Trophoblast cell (in vitro differentiated cells and primary cell): ENCODE measurements at places on chromosomes 1 and 21.

GRCh38 chr1:205700865-205701401, 20.6 kb upstream of the SLC45A3 start:
- no peak for DNase-seq

- no peak for DNase-seq
These were observed 11.9 kb upstream of the MRPL55 start for GRCh38 chr1:228120857-228121489.

DNA sequence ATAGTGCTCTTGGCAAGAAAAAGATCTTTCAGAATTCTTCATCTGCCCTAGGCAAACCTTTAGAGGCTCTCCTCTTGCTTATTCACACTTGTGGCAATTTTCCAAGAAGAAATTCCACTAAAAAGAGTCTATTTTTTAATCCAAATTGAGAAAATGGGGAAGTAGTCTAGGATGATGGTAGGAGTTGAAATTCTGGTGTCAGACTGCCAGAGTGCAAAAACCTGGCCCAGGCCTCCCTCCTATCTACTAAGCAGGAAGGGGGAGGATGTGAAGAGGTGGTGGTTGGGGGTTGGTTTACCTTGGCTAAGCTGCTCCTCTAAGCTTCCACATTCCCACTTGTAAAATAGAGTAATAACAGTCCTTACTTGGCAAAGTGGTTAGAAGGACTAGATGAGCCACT, 120.6 kb upstream of the KCNJ15 start:
- no peak for DNase-seq

DNA sequence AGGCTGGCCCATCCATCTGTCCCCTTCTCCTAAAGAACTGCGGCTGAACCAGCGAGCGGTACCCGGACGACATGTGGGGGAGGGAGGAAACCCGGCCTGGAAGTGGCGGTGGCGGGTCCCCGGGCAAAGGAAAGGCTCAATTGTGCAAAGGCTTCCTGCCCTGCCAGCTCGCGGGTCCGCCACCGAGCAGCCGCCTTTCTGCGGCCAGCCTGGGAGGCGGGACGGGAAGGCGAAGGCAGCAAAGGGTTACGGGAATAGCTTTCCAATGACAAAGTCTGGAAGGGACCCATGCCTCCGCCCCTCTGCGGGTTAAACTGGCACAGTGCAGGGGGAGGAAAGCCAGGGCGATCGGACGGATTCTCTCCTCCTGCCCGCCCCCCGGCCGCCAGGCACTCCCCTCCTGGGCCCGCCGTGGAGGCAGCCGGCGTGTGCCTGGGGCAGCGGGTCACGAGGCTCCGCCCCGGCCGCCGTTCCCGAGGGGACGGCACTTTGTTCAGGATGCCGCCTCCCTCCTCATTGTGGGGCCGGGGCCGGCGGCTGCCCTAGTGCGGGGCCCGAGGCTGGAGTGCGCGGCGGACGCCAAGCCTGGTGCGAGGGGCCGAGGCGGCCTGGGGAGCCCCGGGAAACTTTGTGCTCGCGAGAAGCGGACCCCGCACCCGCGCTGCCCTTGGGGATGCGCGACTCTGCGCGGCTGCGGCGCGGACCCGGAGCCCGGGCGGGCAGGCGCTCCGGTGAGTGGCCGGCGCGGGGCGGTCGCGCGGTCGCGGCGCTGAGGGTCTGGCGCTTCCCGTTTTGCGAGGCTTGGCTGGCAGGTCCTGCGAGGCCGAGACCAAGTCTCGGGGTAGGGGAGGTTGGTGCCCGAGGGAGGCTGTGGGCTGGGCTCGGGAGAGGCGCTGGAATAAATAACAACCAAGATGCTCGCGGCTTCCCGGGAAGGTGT, at the start of gene NAV1:
NAV1 (plus strand) TSS at position 516 of the 940 bp plus-strand sequence. CDS start 83,758 bp downstream, outside the sequence.
- peak; percentile 93 for DNase-seq

DNA sequence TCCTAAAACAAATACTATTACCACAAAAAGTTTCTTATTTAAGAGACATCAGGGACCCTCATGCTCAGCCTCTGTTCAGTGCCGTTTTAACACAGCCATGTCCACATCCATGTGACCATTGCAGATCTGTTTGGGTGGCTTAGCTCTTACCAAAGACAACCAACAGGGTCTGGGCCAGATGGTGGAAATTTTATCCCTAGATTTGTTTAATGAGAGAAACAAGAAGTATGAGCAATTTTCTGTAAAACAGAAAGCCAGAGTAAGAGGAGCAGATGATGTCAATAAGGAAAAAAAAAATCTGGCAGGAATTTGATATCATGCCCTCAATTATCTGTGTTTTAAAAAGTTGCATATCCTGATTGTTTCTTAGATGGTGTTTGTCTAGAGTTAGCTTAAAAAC, 299.9 kb downstream of the TM2D1 start:
- DNase-seq = no peak

DNA sequence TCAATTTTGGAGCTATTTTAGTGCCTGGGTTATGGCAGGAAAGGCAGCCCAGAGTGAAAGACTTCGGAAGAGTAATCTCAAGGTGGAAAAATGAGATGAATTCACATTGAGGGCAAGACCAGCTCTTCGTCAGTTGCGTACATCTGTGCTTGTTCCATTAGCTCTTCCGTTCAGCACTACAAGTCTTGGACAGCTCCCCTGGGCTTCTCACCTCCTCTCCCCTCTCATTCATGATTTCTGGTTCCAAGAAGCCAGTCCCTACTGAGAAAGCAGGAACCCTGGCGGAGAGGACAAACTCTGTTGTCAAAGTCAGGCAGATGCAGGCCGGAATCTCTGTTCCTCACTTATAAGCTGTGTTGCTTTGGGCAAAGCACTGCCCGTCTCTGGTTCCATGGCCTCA, 76.5 kb downstream of the ACTL8 start:
- peak; percentile 59 for DNase-seq

GRCh38 chr1:100404821-100405220, 52.5 kb downstream of the CDC14A start:
- no peak for DNase-seq

- no peak for DNase-seq
These were observed 38.5 kb upstream of the PGBD5 start for GRCh38 chr1:230464671-230465070.

DNA sequence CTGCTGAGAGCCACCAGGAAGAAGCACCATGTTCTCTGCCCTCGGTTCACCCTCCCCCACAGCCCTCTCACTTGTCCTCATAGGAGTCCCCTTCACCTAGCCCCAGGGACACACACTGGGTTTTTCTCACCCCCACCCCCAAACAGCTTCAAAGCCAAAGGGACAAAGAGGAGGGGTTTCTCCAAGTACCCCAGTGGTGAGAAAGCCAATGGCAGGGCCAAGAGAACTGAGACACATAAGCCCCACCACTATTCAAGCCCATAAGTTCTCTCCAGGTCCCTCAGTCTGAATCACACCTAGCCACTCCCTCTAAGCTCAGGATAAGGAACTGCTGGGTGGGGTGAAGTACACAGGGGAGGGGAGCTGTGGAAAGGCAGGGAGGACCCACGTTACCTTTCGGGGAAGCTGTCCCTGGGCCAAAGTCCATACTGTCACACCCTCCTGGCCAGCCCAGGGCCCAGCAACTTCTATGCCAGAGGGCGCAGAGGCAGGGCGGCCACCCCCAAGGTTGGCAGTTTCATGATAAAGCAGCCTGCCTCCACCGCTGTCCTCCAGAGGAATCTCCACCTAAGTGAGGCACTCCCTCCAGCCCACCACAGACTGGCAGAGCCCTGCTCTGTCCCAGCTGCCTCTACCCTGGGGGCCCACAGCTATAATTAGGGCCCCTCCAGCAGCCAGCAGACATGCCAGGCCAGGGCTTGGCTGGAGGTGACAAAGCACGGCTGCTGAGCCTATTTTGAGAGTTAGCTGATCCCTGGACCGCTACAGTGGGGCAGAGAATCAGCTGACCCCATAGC, 39.0 kb upstream of the PPP1R15B start:
- DNase-seq = peak; percentile 52

DNA sequence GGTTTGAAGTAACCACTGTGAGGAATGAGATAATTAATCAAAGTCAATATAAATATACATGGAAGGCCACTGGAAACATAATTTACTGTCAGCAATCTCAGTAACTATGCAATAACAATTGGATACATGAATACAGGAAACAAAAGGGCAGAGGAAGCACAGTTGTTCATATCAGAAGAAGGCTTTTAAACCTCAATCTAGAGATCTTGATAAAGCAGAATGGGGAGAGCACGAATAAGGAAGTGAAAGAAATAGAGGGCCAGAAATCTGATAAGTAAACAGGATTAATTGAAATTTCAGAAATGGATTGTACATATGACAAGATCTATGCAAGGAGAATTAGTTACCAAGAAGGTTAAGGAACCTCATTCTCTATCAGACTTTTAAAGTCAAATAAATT, 93.0 kb downstream of the EVI5 start:
- DNase-seq = no peak

DNA sequence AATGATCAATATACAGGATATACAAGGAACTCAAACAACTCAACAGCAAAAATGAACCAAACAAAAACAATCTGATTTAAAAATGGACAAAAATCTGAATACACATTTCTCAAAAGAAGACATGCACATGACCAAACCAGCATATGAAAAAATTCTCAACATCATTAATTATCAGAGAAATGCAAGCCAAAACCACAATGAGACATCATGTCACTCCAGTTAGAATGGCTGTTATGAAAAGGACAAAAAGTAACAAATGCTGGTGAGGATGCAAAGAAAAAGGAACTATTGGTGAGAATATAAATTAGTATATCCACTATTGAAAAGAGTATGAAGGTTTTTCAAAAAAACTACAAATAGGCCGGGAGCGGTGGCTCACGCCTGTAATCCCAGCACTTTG, 42.0 kb downstream of the FCRL3 start:
- no peak for DNase-seq

DNA sequence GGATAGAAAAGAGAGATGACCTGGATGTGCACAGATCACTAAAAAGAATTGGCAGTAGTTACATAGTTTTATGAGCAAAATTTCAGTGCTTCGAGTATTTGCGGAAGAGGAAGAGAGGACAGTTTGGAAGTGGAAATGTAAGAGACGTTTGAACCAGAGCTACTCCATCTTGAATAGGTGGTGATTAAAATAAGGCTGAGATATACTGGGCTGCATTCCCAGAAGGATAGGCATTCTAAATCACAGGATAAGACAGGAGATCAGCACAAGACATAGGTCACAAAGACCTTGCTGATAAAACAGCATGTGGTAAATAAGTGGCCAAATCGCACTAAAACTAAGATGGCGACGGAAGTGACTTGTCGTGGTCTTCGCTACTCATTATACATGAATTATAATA, 453.3 kb downstream of the COL11A1 start:
- DNase-seq = no peak
